ENCODE measurements at places on chromosomes 7 and 10. TPM values are rescaled to one million over a fixed set of nuclear protein-coding genes. Genes with fewer than 3 reads are reported as not detected.

ACHE gene
- polyA plus RNA-seq = 67.1 TPM

PRLHR gene
- polyA plus RNA-seq = not detected

TPST1 gene
- polyA plus RNA-seq = 12.0 TPM

DNA sequence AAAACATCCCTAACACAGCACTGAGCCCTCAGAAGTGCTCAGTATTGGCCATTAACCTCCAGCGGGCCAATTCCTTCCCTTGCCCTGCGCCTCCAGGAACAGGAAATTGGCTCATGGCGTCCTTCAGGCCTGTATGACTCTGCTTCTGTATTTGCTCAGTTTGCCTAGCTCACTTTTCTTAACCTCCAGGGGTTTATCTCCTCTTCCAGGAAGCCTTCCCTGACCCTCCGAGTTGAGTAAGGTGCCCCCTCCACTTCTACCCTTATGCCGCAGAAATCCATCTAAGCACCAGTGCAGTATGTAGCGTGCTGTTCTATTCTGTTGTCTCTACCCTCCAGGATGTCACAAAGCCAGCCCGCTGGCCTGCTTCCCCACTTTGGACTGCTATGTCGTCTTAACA, 1.1 kb upstream of the SFXN4 start:
- DNase-seq = no peak

GRCh38 chr7:107528461-107528860, 35.3 kb downstream of the COG5 start:
- DNase-seq = no peak

DNA sequence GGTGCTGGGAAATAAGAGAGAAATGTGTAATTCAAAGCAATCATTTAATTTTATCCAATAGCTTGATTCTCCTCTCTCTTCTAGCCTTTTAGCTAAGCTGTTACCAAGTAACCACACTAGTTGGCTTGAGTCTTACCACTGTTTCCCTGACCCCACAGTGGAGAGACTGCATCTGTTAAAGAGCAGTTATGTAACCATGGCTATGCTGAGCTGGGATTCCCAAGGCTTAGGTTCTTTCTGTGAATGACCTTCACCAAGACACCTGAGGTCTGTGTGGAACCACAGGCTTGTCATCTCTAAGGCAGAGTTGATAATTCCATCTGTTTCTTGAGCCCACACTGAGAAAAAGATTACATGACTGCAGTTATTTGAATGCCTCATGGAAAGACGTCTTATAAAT, 47.7 kb upstream of the ATRNL1 start:
- DNase-seq = no peak

- DNase-seq = no peak
Measured at GRCh38 chr7:137839903-137840779, 6.6 kb downstream of the DGKI start.

- no peak for DNase-seq
Measured at GRCh38 chr10:125592897-125593296, 90.1 kb downstream of the TEX36 start.
